ENCODE measurements at places on chromosomes 6 and 20.

- no peak for DNase-seq
Observed at GRCh38 chr6:2007165-2007564, 238.2 kb downstream of the GMDS start.

DNA sequence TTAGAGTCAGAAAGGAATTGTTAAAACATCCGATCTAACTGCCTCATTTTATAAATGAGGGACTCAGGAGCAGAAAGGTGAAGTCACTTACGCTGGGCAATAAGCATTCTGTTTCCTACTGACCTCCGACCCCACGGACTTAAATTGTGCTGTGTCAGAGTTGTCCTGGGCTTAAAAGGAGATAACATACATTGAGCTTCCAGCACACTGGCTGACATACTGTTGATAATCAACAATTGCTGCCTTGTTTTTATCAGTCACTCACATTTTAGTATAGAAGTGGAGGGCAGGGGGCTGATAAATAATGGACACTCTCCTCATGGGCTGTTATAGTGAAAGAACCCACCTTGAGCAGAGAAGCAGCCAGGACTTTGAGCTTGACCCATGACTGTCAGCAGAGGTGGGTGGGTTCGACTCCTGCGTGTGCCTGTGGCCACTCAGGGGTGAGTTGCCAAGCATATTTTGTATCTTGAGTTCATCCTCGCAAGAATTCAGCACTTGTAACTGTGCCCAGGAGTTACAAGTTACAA is 166.5 kb upstream of the JARID2 start:
- no peak for DNase-seq

- DNase-seq = no peak
Observed at GRCh38 chr6:159718634-159719033, 8.7 kb upstream of the WTAP start.

- peak; percentile 3 for DNase-seq
Observed at GRCh38 chr6:26360451-26361416, 4.3 kb upstream of the BTN3A2 start.

DNA sequence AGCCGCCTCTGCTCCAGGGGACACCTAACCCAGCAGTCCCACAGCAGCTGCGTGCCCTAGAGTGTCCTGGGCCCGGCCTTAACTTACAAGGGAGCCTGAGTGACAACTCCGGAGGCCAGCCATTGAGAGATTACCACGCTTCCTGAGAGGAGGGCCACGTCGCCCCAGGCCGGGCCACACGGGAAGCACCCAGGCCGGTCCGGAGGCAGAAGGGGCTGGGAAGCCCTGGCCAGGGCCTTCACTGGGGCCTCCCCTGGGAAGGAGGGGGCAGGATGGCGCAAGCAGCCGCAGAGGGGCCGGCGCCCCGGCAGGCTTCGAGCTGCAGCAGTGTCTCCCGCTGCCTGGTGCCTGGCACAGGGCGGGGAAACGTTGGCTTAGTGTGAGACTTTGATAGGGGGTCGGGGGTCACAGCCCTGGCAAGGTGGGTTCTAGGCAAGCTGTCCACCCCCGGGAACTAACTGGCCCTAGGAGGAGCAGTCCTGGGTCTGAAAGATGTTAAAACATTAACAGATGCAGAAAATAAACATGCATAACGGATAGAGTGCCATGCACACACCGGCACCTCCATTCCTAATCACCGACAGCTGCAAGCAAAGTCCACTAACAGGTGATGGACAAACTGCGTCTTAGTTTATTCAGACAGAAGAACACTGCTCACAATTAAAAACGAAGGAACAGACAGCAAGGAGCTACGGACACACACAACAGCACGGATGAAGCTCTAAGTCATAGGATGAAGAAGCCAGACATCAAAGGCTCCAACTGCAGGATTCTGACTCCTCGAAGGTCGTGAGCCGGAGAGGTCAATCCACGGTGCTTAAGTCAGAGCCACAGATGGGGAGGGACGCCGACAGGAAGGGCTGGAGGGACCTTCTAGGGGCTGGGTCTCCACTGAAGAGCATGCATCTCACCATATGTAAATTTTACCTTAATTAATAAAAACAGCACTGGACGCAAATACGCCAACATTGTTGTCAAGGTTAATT is 17.4 kb downstream of the CHRNA4 start:
- DNase-seq = no peak

GRCh38 chr6:75012018-75012417 is 193.8 kb downstream of the COL12A1 start:
- no peak for DNase-seq

GRCh38 chr6:20070047-20070446 is 142.2 kb downstream of the MBOAT1 start:
- DNase-seq = no peak

- no peak for DNase-seq
Observed at GRCh38 chr20:21315138-21315537, 12.0 kb downstream of the XRN2 start.

Data from activated effector memory CD4-positive, alpha-beta T cell treated with Interleukin-2 at 50 U/mL for 16 hours (primary cell).